ENCODE measurements at places on chromosomes 3 and 15.

GRCh38 chr15:42363942-42364341 lies 4.6 kb downstream of the CAPN3 start:
- no peak for DNase-seq

GRCh38 chr15:70956201-70956995 lies 63.8 kb downstream of the LRRC49 start:
- DNase-seq, result no peak

DNA sequence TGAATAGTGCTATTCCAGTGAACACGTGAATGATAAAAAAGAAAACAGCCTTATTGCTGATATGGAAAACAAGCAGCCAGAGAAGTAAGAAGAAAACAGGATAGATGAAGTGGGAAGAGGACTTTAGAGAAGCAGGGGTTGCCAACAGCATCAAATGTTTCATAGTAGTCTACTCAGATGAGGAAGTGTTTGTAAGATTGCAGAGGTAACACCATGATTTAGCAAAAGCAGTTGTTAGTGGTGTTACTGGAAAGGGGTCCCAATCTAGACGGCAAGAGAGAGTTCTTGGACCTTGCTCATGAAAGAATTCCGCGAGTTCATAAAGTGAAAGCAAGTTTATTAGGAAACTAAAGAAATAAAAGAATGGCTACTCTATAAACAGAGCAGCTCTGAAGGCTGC lies 108.8 kb upstream of the MCTP2 start:
- no peak for DNase-seq

- no peak for DNase-seq
Measured at GRCh38 chr3:171175741-171176234, 149.3 kb upstream of the SLC2A2 start.

GRCh38 chr3:122893754-122894668 lies 99.1 kb downstream of the SLC49A4 start:
- no peak for DNase-seq

DNA sequence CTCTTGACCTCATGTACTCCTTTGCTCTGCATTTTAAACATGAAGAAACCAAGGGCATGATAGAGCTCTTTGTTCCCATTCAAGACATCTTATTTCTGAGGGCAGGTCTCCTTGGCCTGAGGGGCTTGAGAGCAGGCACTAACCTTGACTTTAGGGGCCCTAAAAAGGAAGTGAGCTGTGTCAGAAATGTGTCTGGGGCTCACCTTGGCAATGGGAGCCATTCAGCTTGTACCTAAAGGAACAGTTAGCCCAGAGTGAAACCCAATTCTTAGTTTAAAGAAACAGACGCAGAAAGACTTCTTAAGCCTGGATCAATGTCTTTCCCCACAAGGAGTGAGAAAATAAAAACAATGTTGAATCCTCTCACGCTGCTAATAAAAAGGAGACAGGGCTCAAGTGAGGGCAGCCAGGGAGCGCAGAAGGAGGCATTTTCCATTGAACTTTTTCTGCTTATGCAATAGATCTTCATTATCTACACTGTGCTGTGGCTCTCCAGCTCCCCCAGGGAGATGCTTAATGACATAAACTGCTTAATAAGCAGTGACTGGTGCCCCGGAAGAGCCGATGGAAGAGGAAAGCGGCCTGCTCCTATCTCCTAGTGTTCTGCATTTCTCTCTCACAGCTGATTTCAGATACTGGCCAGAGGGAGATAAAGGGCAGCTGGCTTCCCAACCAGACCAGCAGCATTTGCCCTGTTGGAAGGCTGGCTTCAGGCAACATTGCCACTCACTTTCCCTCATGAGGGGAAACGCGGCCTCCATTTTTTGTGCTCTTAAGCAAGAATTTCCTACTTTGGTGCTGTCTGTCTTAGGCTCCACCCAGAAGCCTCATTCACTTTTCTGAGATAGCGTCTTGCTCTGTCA lies 152.0 kb downstream of the OPA1 start:
- no peak for DNase-seq

GRCh38 chr3:190426806-190427507 lies 22.7 kb downstream of the TMEM207 start:
- DNase-seq, result peak; percentile 31

- DNase-seq, result peak; percentile 73
Measured at GRCh38 chr3:167913219-167913835, 177.8 kb downstream of the SERPINI1 start.

GRCh38 chr3:9208605-9209152 lies 40.8 kb downstream of the SRGAP3 start:
- DNase-seq, result no peak

- peak; percentile 17 for DNase-seq
Measured at GRCh38 chr15:92733934-92734521, 78.5 kb upstream of the FAM174B start.

GRCh38 chr3:127025456-127025855 lies 42.5 kb downstream of the PLXNA1 start:
- peak; percentile 27 for DNase-seq

DNA sequence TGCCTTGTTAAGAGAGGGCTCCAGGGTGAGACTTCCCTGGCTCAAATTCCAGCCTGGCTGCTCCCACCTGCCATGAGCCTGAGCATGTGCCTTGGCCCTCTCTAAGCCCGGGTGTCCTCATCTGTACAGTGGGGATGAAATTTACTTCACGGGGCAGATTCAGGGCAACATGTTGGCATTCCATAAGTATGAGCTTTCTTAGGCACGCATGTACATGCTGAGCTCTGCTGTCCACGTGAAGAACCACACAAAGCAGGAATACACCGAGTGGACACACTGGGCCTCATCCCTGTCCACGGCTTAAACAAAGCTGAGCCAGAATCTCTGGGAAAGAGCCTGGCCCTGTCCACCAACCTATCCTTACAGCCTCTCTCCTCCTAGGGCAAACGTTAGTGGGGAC lies 167.4 kb downstream of the OSBPL10 start:
- DNase-seq, result no peak

GRCh38 chr3:16523778-16524177 lies 10.3 kb upstream of the RFTN1 start:
- peak; percentile 83 for DNase-seq

- DNase-seq, result no peak
Measured at GRCh38 chr15:80545078-80545477, 140.9 kb downstream of the ARNT2 start.

DNA sequence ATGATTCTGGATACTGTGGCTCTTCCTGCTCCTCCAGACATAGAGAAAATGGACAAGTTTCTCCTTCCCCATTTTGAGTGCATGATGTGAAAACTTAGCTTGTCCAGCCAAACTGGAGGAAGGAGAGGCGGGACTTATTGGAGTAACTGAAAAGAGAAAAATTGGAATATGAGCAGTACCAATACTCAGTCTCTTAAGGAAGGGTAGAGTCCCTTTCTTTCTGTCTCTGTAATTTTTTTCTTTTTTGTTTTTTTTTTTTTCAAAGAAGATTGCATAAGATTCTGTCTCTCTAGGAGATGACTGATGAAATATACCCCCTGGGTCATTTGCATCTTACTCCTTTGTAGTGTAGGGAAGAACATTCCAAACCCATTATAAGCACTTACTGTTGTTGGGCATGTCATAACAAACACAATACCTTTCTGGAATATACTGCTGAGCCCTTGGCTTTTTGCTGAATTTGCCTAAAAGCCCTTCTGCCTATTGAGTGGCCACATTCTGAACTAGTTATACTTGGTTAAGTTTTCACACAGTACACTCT lies 498.1 kb upstream of the TPRG1 start:
- peak; percentile 79 for DNase-seq

DNA sequence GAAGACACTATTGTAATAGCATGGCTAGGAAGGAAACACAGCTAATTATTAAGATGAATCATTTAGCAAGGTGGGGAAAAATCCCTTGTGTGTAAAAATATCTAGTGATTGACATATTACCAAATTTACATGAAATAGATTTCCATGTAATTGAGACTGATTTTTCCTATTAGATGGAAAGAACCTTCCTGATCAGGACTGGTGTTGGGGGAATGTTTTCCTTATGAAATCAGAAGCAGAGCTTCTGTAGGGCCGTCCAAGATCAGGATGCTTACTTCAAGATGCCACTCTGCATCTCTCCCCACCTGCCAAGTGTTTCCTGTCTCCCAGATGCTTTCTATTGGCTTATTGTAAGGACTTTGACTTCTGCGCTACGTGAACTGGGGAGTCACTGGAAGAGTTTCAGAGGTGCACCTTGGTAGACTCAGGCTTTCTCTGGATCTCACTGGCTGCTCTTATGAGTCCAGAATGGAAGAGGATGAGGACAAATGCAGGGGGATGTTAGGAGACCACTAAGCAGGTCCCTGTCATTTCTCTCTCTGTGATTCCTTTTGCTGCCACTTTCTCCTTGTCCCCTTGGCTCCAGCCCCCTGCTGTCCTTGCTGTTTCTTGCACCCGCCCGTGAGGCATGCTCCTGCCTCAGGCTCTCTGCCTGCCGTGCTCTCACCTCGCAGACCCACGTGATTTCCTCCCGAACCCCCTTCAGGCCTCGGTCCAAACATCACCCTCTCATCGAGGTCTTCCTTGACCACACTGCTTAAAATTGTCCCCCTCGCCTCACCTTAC lies 30.1 kb downstream of the BTD start:
- DNase-seq, result peak; percentile 29

DNA sequence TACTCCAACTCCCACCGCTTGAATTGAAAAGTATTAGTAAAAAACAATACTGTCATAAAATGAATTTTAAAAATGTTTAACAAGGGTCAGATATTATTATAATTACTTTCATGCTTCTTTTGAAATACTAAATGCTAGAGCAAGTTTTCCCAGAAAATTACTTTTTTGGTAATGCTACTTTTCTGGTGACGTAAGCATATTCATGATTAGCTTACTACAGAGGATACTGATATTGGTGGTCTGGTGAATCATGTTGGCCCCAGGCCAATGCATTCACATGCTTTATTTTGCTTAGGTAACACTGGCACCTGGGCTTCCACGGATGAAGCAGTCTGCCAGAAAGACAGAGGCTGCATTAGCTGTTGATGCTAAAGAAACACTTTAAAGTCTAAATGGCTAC lies 12.4 kb downstream of the SPATA16 start:
- no peak for DNase-seq

GRCh38 chr3:188667926-188668325 lies 503.8 kb upstream of the TPRG1 start:
- DNase-seq, result no peak

- DNase-seq, result no peak
Measured at GRCh38 chr3:29531644-29532043, 250.8 kb downstream of the RBMS3 start.

- DNase-seq, result no peak
Measured at GRCh38 chr3:117751651-117752050, 1042.1 kb downstream of the TUSC7 start.

DNA sequence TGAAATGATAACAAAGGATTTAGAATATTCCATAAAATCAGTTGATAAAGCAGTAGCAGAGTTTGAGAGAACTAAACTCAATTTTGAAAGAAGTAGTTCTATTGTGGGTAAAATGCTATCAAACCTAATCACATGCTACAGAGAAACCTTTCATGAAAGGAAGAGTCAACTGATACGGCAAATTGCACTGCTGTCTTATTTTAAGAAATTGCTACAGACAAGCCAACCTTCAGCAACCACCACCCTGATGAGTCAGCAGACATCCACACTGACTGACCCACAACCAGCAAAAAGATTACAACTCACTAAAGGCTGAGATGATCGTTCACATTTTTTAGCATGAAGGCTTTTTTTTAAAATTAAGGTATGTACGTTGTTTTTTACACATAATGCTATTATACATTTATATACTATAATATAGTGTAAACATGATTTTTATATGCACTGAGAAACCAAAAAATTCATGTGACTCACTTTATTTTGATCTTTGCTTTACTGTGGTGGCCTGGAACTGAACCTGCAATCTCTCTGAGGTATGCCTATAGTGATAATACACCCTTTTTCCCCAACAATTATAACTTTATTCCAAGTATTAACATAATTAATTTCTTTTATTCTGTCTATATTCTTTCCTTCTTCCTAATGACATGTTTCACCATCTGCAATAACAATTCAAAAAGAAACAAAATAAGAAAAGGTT lies 109.9 kb downstream of the TBC1D5 start:
- peak; percentile 43 for DNase-seq

DNA sequence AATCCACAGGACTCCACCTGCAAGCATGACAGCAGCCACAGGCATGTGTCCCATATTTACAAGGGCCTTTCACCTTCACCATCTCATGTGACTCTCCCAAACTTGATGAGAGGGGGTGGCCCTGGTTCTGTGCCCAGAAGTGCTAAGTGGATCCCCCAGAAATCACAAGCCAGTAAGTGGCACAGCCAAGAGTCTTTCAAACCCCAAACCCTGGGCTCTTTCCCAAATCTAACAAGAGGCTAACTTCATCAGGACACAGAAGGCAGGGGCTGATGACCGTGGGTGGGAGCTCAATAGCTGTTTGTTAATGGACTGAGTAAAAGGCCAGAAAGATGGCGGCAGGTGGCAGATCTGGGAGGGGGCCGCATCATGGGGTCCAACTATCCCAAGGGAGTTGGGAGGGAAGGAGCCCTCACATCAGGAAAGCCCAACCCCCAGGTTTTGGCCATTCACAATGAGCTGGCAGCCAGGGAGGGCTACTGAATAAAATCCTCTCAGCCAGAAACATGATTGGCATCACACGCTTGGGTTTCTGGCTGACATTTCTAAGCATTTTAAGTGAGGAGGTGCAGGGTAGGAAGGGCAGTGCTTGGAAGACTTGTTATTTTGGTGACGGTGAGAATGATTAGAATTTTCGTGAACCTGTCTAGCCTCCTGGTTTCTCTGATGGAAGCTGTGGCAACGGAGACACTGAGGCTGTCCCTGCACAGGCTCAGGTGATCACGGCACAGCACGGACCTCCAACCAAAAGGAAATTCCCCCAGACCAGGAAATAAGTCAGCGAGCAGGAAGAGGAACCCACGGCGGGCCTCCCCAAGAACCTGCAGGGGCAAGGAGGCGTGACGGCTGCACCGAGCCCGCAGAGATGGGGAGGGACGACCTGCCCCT lies 109.3 kb downstream of the OXNAD1 start:
- DNase-seq, result peak; percentile 49

- no peak for DNase-seq
Measured at GRCh38 chr3:101976473-101976872, 127.2 kb downstream of the NFKBIZ start.

DNA sequence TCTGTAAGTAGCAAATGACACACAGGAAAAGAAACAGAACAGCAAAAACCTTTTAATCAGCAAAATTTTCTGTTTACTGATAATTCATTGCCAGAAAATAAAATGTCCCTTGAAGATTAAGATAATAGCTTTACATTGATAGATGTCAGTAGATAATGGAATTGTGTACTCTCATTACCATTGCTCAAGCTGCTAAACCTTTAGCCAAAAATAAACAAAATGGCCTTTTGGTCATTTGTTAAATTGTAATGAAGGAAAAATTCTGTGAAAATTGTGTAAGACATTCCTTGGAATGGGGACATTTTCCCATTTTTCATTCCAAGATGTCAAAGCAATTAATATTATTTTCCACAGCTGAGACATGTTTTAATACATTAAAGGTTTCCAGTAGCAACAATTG lies 189.8 kb downstream of the PLOD2 start:
- DNase-seq, result no peak

GRCh38 chr3:129793319-129793718 lies 100.2 kb downstream of the TMCC1 start:
- DNase-seq, result no peak

- no peak for DNase-seq
Measured at GRCh38 chr3:150439657-150440056, 31.6 kb downstream of the TSC22D2 start.

GRCh38 chr3:108495717-108496116 lies 14.7 kb downstream of the MYH15 start:
- DNase-seq, result no peak

- no peak for DNase-seq
Measured at GRCh38 chr3:55574671-55575070, 87.6 kb upstream of the WNT5A start.
